ENCODE measurements at places on chromosomes 13 and 19.

GRCh38 chr13:90933097-90933826, 414.2 kb upstream of the MIR17HG start:
- no peak for DNase-seq

DNA sequence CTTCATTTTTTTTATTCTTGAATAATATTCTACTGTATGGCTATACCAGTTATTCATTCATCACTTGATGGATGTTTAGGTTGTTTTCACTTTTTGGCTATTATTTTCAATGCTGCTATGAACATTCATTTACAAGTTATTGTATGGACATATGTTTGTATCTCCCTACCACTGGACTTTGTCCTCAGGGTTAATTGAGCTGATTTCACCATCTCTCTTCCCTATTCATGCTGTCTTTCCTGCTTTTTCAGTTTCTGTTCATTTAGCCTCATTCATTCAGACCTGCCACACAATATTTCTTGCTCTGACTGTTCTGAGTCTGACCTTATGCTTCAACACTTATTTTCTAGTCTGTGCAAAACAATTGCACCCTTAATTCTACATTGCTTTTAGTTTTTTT, 12.3 kb upstream of the C1QTNF9B start:
- no peak for DNase-seq

DNA sequence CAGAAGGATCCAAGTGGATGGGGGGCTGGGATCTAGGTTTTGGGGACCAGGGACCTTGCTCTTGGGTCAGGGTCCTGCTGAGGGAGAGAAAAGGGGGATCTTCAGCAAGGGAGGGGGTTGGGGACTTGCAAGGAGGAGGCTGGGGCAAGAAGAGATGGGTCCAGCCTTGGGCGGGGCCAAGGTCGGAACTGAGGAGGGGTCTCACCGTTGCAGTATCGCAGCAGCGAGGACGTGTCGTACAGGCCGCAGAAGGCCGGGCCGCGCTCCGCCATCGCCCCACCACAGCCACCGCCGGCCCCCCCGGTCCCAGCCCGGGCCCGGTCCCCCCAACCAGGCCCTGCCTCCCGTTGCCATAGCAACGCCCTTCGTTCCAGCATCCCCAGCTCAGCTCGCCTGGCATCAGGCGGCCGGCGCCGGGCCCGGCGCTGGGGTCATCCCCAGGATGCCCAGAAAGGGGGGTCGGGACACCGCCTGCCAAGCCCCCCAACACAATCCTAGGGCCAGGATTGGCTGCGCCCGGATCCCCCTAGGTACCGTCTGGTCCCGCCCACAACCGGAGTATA, 6.0 kb upstream of the EML2 start:
- no peak for DNase-seq

GRCh38 chr19:52659013-52659412, 20.9 kb upstream of the ZNF83 start:
- no peak for DNase-seq

DNA sequence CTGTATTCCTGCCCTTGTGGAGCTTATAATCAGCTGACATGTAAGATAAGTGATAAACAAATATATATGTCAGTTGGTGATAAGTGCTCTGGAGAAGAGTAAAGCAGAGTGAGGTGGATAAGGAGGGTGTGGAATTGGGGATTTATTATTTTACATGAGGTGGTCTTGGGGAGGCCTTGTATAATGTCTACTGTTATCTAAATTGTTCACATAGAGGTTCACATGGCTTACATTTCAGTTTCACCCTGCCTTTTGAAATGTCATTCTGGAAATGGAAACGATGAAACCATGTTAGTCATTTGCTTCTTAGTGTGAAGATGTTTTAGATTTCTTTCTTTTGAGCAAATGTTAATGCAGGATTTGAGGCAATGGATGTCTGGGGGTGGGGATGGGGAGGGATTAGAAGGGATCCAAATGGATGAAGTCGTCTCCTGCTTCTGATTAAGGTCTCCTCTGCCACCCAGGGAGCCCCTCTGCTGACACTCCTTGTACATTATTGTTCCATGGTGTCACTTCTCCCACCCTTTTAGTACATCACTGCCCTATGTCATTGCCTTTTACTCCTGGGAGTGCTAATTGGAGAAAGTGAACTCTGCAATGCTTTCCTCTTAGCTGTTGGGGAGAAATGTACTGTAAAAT, 14.0 kb downstream of the B3GLCT start:
- no peak for DNase-seq

DNA sequence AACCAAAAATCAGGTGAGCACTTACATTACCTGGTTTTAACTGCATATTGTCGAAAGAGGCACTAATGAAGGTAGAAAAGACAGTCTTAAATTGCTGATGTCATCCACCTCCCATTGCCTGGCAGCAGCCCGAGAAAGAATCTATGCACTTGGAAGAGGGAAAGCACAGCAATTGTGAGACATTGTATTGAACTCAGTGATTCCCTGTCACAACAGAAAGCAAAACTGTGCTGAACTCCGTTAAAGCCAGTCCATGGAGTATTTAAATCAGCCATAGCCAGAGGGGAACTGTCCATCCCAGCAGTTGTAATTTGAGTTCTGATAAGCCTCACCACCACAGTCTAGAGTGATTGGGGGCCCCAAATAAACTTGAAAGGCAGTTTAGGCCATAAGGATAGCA, 466.6 kb upstream of the PCDH9 start:
- no peak for DNase-seq

DNA sequence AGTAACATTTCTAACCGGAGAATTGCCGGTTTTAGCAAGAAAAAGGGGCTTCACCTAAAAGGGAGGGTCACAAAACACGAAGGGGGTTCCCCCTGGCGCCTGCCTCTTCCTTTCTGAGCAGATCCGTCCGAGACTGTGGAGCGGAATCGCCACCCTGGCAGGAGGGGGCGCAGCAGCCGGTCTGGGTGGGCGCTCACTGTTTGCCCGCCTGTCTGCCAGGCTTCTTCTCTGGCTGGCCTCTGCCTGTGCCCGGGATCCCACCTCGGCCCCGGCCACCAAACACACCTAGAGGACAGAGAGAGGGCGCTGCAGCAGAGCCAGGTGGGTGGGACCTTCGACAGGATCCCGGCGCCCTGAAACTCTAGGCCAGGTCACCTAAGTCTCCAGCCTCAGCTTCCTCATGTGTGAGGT, 15.6 kb downstream of the LSM4 start:
- DNase-seq = peak; percentile 37

DNA sequence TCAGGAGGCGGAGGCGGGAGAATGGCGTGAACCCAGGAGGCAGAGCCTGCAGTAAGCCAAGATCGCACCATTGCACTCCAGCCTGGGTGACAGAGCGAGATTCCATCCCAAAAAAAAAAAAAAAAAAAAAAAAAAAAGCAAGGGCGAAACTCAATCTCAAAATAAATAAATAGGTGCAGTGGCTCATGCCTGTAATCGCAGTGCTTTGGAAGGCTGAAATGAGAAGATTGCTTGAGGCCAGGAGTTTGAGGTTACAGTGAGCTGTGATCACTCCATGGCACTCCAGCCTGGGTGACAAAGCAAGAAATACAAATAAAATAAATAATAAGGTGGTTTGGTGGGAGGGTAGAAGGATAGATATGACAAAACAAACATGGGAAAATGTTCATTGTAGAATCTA, 39.0 kb upstream of the CYP2S1 start:
- DNase-seq = no peak

DNA sequence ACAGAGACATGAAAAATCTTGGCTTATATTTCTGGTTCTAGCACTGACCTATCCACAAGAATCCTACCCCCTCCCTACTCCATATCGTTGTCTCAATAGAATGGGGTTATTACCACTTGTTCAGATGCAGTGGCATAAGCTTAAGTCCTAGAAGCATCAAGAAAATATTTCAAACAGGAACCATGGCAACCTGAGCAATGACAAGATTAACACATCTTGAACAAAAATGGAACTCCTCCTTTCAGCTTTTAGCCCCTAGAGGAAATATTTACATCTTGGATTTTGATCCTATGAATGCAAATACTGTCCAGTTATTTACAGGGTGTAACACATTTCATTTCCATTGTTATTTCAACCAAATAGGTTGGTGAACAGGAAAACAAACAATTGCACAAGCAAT, 46.1 kb upstream of the TSC22D1 start:
- DNase-seq = no peak

GRCh38 chr19:17877696-17878095, 6.0 kb downstream of the SLC5A5 start:
- DNase-seq = no peak

GRCh38 chr19:33861950-33862349, 65.3 kb downstream of the KCTD15 start:
- no peak for DNase-seq

DNA sequence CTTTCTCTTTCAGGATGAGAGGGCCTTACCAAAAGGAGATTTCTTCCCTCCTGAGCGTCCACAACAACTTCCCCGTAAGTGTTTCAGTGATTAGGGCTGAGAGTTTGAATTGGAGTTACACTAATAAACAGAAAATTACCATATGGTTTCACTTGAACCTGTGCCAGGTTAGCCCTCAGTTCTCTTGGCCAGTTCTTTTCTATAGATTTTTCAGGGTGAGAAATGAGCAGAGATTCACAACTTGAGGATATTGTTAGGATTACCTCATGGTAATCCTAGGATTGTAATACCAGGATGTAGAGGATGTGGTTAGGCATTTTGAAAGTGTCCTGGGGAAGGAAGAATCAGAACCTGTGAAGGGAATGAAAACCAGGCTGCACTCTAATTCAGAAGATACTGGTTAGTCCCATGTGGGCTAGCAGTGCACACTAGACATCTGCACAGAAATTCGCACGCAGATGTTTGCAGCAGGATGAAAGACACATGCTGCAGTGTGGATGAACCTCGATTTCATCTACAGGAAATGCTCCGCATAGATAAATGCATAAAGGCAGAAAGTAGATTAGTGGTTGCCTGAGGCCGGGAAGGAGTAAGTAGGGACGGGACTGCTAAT, 24.1 kb downstream of the HNRNPM start:
- no peak for DNase-seq

DNA sequence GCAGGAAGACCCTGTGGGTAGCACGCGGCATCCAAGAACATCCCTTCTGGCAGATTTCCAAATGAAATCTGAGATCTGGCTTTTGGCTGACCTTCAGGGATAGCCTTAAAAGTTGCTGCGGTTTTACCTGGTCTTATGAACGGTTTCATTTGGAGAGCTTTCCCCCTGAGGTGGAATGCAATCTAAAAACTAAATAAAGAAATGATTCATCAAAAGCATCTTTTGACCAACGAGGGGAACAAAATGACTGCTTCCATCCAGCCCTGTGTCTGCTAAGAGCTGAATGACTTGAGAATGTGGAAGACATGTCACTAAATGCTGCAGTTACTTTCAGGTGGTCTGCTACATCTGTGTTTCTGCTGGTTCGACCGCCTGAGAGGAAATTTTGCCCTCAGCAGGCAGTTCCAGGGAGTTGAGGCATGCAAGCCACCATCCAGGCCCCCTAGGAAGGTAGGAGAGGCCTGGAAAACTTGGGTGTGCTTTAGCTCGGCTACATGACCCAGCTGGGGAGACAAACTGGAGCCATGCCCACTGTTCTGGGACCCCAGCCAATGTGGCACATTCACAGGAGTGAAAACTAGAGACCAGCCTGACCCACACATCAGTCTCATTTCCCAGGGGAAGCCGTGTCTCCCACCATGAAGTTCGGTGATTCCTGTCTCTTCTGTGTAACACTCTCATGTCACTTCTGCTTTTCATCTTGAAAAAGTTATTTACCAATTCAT, 175.1 kb upstream of the KL start:
- DNase-seq = no peak

- DNase-seq = no peak
Observed at GRCh38 chr13:66659286-66659685, 570.9 kb downstream of the PCDH9 start.

- DNase-seq = no peak
Observed at GRCh38 chr13:40568246-40569023, 98.0 kb downstream of the FOXO1 start.

GRCh38 chr13:35471706-35472322, 4.7 kb downstream of the MAB21L1 start:
- DNase-seq = no peak

GRCh38 chr19:36236946-36237310, 22.0 kb downstream of the ZNF146 start:
- DNase-seq = no peak

- DNase-seq = no peak
Observed at GRCh38 chr13:100535426-100536135, 53.0 kb downstream of the GGACT start.

DNA sequence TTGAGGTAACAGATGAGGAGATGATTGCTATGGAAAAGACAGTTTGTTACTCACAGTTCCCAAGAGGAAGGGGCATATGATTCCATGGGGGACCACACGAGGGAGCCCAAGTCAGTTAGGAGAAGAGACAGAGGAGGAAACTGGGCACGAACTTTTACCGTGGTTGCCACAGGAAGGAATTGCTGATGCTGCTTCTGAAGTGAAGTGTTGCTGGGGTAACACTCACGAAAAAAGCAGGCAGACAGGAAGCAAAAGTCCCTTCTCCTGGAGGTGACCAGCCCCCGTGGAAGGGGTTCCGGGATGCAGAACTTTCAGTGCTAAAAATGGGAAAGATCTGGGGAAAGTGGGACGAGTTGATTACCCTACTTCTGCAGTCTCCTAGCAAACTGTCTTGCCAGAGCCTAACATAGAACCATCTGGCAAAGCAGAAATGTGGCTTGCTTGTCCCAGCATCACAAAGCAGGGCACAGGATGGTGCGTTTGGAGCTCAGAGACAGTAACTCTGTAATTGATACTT, 35.4 kb upstream of the MAP3K10 start:
- no peak for DNase-seq

DNA sequence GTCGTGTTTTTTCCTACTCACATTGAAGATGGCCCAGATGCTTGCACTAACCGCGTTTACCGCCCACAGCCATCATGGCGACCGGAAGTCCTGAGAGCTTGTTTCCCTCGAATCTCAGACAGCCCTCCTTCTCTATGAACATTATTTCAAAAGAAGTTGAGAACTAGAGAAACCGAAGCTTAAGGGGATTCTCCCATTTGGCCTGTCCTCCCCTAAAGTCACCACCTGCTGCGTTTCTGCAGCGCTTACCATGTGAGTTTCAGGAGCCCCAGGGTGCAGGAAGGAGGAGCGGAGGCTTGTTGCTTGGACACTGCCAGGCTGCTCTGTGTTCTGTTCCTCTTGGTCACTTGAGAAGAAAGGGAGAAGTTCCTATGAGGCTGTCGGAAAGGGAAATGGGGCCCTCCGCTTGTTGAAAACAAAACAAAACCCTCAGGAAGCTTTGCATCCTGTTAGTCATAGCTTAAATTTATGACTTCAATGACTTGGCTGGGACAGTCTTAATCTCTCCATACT, 6.2 kb downstream of the CARD8 start:
- DNase-seq = peak; percentile 85

DNA sequence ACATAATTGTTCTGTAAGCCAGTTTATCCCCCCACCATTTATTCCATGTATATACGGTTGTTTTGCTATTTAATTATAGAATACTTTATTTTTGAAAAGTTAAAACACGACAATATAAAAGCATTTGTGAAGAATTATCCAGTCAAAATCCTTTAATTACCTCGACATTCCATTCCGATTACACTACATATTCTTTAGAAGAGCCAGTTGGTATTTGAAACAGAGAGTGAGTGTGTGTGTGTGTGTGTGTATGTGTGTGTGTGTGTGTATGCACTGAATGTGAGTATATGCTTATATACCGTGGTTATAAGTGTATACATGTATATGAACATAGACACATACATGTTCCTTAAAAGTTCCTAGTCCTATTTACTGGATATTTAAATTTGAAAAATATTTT, 87.8 kb upstream of the KLF5 start:
- DNase-seq = no peak
